ENCODE measurements at places on chromosomes 2 and 18.

- no peak for DNase-seq
These were observed 7.7 kb upstream of the EHD3 start for GRCh38 chr2:31226266-31226665.

GRCh38 chr2:218727502-218728165, 17.0 kb downstream of the TTLL4 start:
- no peak for DNase-seq

DNA sequence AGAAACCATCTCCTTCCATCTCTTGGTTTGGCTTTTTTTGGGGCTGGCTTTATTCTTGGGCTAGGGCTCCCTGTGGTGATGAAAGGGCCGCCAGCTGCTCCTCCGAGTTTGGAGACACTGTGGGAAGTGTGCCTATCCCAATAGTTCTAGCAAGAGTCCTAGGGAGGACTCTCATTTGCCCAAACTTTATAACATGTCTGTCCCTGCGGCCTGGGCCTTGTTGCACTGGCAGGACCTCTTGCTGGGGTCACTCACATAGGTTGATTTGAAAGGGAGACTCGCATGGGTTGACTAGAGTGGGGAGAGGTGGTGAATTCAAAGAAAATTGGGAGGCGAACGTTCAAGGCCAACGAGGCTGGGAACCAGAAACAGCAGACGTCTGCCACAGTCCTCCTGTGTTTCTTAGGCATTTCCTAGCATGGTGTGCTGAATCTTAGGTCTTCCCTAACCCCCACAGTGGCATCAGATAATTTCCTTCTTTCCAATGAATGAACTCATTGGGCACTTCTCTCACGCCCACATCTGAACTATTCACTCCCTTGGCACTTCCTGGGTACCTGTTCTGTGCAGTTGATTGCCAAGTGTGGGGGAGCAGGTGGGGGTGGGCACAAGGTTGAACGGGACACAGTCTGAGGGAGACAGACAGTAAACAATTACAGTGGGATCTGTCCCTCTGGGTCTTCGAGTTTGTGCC, 26.8 kb downstream of the NIFK start:
- DNase-seq: no peak

- no peak for DNase-seq
These were observed 500.3 kb downstream of the LRP1B start for GRCh38 chr2:141630407-141630930.

GRCh38 chr2:59027320-59027719, 786.2 kb upstream of the FANCL start:
- no peak for DNase-seq

GRCh38 chr18:46764586-46764985, 7.7 kb upstream of the ST8SIA5 start:
- DNase-seq: no peak

- no peak for DNase-seq
These were observed 28.8 kb downstream of the ASAP2 start for GRCh38 chr2:9235147-9236044.

- no peak for DNase-seq
These were observed 612.3 kb upstream of the FANCL start for GRCh38 chr2:58853420-58853819.

DNA sequence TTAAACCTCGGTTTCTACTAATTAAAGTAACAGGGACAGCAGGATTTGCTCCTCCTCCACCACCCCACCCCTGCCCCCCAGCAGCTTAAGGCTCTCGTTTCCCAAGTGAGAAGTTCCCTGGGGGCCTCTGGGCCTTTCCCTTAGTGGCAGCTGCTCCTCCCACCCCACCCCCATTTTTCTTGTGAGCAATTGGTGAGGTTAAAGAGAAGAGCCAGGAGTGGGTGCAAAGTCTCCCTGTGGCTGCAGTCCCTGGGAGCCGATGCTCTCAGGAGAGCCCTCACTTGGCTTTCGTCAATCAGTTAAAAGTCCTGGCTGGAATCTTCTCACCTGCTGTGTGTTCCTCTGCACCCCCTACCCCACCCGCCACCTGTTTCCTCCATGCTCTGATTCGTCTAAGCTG, 48.7 kb upstream of the AGAP1 start:
- DNase-seq: no peak

- DNase-seq: no peak
These were observed 422.7 kb downstream of the FBXO15 start for GRCh38 chr18:73724958-73725357.

DNA sequence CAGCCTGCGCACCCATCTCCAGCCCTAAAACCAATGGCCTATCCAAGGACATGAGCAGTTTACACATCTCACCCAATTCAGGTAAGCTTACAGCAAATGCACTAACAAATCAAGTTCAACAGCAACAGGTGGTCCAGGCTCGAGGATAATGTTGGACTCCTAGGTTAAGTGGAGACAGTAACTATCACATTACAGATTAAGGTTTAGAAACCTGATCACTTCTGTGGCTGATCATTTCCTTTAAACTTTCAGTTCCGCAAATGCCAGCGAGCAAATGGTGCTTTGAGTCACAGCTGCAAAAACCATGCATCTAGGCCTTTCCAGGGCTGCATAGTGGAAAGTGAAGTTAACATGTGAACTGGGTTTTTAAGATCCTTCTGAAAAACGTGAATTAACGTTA, 259.4 kb downstream of the GBX2 start:
- DNase-seq: no peak

DNA sequence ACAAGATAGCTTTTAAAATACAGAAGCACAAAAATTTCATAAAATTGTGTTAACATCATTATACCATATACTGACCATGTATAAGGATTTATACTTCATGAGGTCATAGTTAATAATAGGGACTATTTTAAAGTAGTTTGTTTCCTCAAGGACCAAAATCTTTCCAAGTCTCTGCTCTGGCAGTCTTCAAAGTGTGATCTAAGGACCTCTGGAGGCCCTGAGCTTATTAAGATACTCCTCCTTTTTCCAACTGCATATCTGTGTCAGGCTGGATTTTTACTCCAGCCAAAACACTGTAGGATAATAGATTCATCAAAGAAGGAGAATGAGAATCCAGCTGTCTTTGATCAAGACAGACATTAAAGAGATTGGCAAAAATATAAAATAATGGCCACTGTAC, 1.7 kb upstream of the SCYGR2 start:
- DNase-seq: no peak

DNA sequence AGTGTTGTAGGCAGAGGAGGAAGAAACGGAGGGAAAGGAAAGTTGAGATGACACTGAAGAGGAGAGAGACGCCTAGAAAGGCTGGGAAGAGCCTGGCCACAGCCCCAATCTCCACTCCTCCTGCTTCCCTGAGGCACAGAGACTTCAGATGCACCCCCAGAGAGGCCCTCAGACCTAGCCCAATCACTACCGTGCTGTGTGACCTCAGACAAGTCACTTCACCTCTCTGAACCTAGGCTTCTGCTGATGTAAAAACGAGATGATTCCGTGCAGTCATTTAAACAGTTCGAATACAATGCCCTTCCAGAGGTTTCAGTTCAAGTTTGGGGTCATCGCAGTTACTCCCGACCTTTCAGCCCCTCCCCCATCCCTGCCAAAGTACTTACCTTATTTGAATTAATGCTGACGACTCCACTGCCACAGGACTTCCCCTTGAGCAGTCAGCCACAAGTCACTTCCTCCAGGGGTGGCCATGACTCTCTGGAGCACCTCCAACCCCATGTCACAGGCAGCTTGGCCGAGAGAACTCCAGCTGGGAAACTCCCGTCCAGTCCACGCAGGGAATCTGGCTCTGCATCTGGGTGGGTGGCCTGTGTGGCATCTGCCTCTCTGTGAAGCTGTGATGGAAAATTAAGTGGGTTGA, 105.2 kb upstream of the ID2 start:
- DNase-seq: no peak

- DNase-seq: no peak
These were observed 90.1 kb downstream of the EPAS1 start for GRCh38 chr2:46387292-46387691.

DNA sequence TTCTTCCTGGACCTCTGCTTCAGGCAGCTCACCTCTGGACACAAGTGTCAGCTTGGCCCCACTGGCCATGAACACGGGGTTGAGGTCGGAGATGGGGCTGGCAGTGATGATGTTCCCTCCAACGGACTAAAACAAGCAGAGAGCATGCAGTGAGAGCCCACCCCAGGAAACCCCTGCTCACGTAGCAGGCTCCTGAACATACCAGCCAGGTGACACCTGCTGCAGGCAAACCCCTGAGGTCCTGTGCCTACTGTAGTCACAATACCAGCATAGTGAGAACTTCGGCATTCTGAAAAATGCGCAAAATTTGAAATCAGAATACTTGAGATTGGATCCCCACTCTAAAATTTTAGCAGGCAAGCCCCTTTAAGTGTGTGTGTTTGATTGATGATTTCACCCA, 32.9 kb downstream of the XDH start:
- DNase-seq: no peak

DNA sequence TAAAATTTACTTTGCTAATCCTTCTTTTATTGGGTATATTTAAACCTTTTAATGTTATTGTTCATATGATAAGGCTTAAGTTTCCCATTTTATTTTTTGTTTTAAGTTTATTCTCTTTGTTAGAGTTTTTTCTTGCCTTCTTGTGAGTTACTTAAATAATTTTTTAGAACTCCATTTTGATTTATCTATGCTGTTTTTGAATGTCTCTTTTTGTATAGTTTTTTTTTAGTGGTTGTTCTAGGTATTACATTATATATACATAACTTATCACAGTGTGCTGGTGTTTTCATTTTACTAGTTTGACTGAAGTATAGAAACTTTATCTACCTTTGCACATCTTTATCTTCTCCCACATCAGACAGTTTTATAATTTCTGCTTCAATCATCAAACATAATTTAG, 49.4 kb upstream of the TGFA start:
- no peak for DNase-seq

GRCh38 chr18:8742387-8743361, 37.3 kb downstream of the MTCL1 start:
- DNase-seq: peak; percentile 25

DNA sequence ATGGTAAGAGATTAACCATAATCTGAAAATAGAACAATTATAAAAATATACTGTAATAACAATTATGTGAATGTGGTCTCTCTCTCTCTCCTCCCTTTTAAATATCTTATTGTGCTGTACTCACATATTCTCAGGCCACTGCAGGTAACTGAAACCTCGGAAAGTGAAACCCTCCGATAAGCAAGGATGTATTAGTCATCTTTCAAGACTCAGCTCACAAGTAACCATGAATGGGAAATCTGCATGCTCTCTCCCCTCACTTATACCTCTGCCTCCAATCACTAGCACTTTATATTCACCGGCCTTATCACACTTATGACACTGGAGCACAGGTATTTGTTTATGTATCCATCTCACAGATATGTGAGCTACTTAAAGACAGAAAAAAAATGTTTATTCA, 139.7 kb downstream of the LRP2 start:
- no peak for DNase-seq

GRCh38 chr2:219029829-219030165, 11.5 kb downstream of the CFAP65 start:
- peak; percentile 66 for DNase-seq

- no peak for DNase-seq
These were observed 173.3 kb upstream of the ZFP36L2 start for GRCh38 chr2:43399515-43400264.

GRCh38 chr2:149191915-149192314, 138.5 kb upstream of the LYPD6 start:
- DNase-seq: no peak

DNA sequence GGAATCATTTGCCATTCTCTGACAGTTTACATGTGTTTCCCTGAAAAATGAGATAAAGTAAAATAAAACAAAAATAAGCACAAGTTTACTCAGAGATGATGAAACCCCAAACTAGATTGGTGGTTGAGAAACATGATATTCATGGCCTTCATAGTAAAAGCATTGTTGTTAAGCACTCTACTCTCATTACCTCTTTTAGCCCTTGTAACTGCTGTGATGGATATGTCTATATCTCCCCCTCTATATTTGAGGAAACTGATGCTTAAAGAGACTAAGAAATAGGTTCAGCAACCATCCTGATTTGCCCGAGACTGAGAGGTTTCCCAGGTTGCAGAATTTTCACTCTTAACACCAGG, 33.9 kb upstream of the GALNT3 start:
- no peak for DNase-seq

DNA sequence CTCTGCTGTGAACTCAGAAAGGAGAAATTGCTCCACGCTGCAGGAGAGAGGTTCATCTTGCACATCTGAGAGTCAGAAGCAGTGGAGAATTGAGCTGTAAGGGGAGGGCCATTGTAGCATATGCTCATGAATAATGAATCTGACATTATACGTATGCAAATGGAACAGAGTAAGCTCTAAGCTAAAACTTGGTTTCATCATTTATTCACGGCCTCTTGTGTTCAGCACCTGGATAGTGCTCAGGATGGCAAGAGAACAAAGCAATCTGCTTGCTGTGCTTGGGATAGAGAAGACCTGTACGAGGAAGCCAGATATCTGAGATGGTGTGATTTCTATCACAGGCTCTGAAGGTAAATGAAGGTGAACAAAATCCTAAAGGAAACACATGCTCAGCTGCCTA, 87.9 kb upstream of the GCFC2 start:
- DNase-seq: no peak

GRCh38 chr2:19857100-19857499, 44.7 kb downstream of the TTC32 start:
- DNase-seq: no peak

- DNase-seq: no peak
These were observed 36.2 kb downstream of the TLK1 start for GRCh38 chr2:171124541-171124940.

- no peak for DNase-seq
These were observed 230.5 kb upstream of the THSD7B start for GRCh38 chr2:136534811-136535210.

DNA sequence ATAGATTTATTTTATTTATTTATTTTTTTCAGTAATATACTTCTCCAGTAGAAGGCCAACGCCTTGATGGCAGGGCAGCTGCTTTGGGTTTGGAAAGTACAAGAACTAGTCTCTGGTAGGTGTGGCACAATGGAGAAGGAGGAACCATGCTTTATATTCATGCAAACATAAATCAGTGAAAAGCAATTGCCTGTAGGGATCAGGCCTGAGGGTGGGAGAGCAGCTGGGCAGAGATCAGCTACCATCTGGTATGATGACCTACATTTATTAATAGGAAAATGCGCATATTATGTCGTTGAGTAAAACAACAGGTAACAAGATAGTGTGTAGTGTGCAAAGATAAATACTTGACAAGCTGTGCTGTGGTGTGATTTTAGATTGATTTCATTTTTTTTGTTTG, 120.4 kb upstream of the TLK1 start:
- no peak for DNase-seq
